Mononuclear cell (primary cell): ENCODE measurements at places on chromosomes 6 and 20. TPM values are rescaled to one million over a fixed set of nuclear protein-coding genes. Genes with fewer than 3 reads are reported as not detected.

DLL1 gene
- total RNA-seq = 1.8 TPM

FBXO30 gene
- 4.0 TPM for total RNA-seq

MAFB gene
- 122 TPM for total RNA-seq

FAM184A gene
- 2.3 TPM for total RNA-seq

SLC17A3 gene
- 0.31 TPM for total RNA-seq

RWDD2A gene
- 2.1 TPM for total RNA-seq

SGK2 gene
- 0.10 TPM for total RNA-seq

COL11A2 gene
- 0.63 TPM for total RNA-seq

NMBR gene
- not detected for total RNA-seq

IL17A gene
- not detected for total RNA-seq

GPRC6A gene
- not detected for total RNA-seq

TP53TG5 gene
- total RNA-seq = under 0.01 TPM

TUBB1 gene
- total RNA-seq = 188 TPM

SYNDIG1 gene
- total RNA-seq = not detected

ZNF512B gene
- 5.5 TPM for total RNA-seq

ARMC12 gene
- 0.10 TPM for total RNA-seq

ENPP5 gene
- 0.42 TPM for total RNA-seq

PLG gene
- not detected for total RNA-seq

TGM2 gene
- total RNA-seq = 0.73 TPM

CHRNA4 gene
- total RNA-seq = not detected

CST4 gene
- not detected for total RNA-seq

PIGU gene
- total RNA-seq = 4.3 TPM

CRISP2 gene
- not detected for total RNA-seq

MUCL3 gene
- not detected for total RNA-seq

TSPO2 gene
- not detected for total RNA-seq

DPPA5 gene
- total RNA-seq = not detected

RIMS4 gene
- total RNA-seq = under 0.01 TPM

TUBE1 gene
- total RNA-seq = 35.5 TPM

SLC12A5 gene
- total RNA-seq = 0.10 TPM

SNAI1 gene
- total RNA-seq = 5.8 TPM

SLC17A9 gene
- 2.0 TPM for total RNA-seq

CGA gene
- not detected for total RNA-seq

SAMD3 gene
- 88.1 TPM for total RNA-seq

RSPH9 gene
- total RNA-seq = 0.42 TPM

BMP5 gene
- total RNA-seq = not detected

EMILIN3 gene
- total RNA-seq = under 0.01 TPM

B4GALT5 gene
- 16.0 TPM for total RNA-seq

SIRPD gene
- total RNA-seq = 0.42 TPM

PARD6B gene
- total RNA-seq = 4.3 TPM

GRM1 gene
- total RNA-seq = not detected

RAMACL gene
- 0.73 TPM for total RNA-seq

TMEM170B gene
- total RNA-seq = 17.5 TPM

EFCAB8 gene
- total RNA-seq = 0.73 TPM

TCP11 gene
- not detected for total RNA-seq

SERINC3 gene
- total RNA-seq = 37.7 TPM
